Hematopoietic multipotent progenitor cell treated with erythropoietin and hydrocortisone succinate and interleukin-3 and kit ligand, for 17 days (in vitro differentiated cells): ENCODE measurements at places on chromosomes 5 and 9.

- DNase-seq = no peak
Observed at GRCh38 chr9:127705577-127706379, 1.0 kb upstream of the CFAP157 start.

- no peak for DNase-seq
Observed at GRCh38 chr5:149123211-149123610, 18.1 kb upstream of the ABLIM3 start.

DNA sequence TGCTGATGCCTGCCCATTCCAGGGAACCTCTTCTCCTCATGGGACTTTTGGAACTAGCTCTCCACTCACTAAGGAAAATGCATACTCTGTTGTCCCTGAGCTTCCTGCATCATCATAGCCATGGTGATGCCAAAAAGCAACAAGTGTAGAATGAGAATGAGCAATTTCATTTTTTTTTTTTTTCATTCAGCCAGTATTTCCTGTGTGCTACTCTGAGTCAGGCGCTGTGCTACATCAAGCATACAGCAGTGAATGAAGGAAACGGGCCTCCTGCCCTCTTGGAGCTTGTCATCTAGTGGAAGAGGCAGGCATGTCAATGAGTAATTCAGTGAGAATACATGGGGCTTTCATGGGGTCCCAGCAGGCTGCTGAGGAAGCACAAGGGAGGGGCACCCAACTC lies 483.1 kb downstream of the BNC2 start:
- DNase-seq = no peak

- DNase-seq = no peak
Observed at GRCh38 chr5:177311392-177311722, 341 bp downstream of the MXD3 start.

GRCh38 chr5:36692791-36693763 lies 86.7 kb downstream of the SLC1A3 start:
- DNase-seq = peak; percentile 53

DNA sequence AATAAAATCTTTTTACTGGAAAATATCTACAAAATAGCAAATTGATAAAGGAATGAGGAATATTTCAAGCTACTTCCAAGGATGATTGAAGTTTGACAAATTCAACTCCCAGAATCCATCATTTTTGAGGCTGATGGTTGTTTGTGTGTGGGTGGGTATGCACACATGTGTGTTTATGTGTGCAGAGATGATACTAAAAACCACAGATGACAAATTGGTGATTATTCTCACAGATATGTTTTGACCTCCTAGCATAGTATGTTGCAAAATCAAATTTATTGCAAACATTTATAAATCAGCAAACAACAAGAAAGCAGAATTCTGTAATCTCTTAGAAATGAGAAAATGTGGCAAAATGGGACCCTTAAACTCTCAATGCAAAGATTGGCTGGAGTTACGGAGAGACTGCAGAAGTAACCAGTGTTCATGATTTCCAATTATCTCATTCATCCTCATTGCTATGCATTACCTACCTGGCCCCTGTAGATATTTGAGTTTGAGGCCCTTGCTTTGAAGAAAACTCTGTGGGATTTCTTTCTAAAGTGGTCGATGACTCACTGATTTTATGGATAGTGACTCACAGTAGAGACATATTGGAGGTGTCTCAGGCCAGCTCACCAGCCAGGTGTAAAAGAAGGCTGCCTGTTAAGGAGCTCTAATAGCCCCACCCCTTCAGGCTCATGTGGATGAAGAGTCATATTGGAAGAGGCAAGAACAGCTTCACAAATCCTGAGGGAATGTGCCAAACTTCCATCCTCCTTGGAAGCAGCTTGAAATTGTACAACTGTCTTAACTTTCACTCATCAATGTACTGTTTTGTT lies 44.6 kb upstream of the TMC1 start:
- no peak for DNase-seq

- no peak for DNase-seq
Observed at GRCh38 chr5:117880932-117881331, 1107.4 kb downstream of the DTWD2 start.

DNA sequence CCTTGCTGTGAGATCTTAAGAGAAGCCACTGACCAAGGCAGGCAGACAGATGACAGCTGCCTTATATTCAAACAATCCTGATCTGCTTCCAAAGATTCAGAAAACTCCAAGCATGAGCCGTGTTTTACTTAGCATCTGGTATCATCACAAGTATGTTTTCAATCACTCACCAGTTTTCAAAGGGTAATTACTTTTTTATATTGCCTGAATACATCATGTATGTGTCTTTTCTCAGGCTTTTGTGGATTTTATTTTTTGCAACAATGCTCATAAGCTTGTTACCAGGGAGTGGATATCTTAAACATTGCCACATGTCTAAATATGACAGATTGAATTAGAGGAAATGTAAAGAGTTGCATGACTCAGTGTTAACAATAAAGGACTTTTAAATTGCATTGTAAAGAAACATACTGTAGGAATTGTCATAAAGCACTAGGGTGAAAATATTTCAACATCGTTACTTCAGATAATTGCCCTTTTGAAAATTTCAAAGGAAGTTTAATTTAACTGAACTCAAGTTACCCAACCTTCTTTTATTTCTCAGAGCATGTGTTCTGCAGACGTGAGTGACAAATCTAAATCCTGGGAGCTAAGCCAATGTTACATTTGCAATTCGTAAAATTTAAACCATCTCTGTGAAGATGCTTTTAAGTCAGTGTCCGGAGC lies 326.1 kb downstream of the PLK2 start:
- no peak for DNase-seq

DNA sequence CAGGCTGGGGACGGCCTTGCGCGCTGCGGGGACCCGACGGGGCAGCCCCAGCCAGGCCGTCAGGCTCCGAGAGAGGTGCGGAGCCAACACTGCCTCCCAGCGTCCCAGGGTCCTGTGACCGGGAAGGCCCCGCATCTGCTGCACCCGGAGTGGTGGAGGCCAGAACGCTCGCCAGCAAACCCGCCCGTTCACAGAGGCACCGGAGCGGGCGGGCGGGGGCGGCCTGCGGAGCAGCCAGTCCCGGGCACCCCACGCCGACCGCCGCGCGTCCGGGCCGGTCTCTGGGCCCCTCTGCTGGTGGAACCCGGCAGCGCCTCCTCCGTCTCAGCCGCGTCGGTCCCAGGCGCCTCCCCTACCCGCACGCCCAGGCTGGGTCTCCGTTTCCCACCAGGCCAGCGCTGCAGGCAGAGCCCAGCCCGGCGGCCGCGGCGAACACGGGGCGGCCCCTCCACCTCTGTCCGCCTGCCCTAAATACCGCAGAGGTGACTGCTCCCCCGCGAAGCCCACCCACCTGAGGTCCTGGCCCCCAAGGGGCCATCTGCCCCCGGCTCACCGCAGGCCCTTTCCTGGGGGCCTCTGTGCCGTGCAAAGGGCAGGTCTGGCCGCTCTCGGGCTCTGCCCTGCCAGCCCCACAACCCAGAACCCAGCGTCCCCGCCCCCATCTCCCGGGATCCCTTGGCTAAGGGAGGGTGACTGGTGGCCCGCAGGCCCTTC lies 15.9 kb downstream of the EXD3 start:
- no peak for DNase-seq

DNA sequence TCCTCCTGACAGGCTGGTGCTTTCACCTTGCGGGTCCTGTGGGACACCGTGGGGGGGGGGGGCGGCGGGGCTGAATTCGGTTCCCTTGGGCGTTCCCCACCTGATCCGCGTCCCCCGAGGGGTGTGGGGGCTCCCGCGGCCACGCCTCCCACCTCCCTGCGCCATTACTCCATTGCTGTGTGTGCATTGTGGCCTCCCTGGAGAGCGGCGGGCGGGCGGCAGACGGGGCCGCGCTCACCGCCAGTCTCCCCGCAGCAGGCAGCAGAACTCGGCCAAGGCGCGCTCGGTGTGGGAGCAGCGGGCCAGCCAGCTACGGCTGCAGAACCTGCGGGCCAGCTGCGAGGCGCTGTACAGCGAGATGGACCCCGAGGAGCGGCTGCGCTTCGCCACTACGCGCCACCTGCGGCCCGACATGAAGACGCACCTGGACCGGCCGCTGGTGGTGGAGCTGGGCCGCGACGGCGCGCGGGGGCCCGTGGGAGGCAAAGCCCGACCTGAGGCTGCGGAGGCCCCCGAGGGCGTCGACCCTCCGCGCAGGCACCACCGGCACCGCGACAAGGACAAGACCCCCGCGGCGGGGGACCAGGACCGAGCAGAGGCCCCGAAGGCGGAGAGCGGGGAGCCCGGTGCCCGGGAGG lies 145.3 kb downstream of the CACNA1B start:
- DNase-seq = no peak

DNA sequence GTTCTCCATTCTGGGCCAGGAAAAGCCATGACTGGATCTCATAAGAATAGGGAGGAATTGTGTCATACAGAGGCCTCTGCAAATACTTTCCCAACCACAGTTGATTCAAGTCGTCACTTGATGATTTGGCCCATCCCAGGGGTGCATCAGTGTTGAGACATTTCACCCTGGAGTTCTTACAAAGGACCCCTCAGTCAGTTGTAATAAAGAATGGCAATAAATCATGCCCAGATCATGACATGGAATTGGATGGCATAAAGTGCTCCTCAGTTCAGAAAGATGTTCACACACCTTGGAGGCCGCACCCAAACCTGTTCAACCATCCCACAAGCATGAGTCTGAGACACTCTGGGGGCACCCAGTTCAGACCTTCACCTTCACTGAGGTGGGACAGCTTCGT lies 168.1 kb downstream of the NR3C1 start:
- DNase-seq = no peak

GRCh38 chr5:177133096-177133852 lies at the start of gene NSD1:
TSS of gene NSD1 (plus strand) at chr5:177133773. CDS start at chr5:177135104, 1,331 bp downstream.
- peak; percentile 84 for DNase-seq

DNA sequence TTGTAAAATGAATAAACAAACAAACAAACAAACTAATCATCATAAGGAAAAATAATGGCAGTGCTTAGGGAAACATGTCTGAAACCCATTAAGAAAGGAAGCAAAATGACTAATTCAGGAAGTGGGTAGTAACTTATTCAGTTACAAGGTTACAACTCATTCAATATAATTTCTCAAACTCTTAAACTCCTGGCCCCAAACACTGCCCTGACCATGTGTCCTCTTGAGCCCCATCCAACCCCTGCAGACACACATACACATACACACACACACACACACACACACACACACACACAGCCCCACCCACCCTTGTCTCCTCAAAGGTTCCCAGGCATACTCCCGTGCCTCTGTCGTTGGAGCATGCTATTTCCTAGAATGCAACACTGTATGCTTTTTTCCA lies 193.9 kb downstream of the SEC61B start:
- no peak for DNase-seq

DNA sequence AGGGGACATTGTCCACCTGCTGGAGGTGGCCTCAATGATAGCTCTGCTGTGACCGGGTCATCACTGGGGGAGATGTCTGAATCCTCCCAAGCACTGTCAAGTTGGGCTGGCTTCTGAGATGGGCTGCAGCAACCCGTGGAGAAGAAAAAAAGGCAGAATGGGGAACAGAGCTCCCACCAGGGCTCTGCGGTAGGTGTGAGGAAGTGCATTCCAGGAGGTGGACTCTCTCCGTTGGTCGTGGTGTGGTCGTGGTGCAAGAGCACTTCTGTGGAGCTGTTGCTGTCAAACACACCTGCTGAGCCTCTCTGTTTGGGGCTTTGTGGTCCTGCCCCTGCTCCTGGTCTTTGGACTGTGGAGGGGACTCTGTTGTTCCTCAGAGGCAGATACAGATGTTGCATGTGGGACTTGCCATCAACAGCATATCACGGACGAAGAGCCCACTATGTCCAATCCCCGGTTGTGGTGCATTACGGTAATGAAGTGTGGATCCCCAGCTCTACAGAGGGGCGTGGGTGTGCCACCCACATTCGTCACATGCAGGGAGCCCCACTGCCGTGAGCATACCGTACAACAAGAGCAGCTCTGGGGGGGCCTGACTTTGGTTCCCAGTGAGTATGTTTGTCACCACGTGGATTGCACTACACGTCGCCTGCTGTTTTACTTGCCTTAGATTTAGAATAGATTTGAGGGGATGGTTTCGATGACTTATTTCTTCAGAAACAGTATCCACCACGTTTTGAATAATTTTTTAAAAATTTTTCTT lies 36.0 kb upstream of the PITX1 start:
- no peak for DNase-seq

GRCh38 chr5:104345222-104346016 lies 782.8 kb upstream of the NUDT12 start:
- no peak for DNase-seq

- peak; percentile 47 for DNase-seq
Observed at GRCh38 chr5:171418316-171418981, 998 bp upstream of the FGF18 start.

DNA sequence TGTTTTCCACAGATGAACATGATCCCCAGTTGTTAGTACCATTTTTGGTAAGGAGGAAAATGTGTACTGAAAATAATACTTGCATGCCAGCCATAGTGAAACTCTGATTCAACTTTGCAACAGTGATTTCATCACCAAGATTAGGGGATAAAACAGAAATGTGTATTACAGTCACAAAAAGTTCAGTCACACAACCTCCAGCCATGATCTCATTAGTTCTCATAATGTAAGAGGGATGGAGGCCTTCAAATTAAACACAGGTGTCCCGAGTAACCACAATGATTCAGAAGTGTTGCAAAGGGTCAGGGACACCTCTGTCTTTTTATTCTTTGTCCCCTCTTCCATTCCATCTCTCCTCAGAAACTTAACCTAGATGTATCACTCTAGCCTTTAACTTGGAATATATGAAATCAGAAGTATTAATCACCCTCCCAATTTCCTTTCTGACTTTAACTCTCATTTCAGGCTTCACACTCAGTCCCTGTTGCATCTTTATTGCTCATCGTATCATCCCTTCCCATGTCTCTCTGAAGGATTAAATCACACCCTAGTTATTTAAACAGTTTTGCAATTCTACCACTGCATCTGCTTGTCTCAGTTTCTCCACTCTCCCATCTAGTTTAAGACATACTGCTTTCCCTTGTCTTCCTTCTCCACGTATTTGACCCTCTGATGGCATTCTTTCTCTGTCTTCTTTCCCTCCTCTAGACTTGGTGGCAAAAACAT lies 291.2 kb downstream of the ADAMTS6 start:
- DNase-seq = no peak

- DNase-seq = no peak
Observed at GRCh38 chr9:98369066-98369425, 113.6 kb upstream of the TBC1D2 start.
